ENCODE measurements at places on chromosomes 5 and 9.

DNA sequence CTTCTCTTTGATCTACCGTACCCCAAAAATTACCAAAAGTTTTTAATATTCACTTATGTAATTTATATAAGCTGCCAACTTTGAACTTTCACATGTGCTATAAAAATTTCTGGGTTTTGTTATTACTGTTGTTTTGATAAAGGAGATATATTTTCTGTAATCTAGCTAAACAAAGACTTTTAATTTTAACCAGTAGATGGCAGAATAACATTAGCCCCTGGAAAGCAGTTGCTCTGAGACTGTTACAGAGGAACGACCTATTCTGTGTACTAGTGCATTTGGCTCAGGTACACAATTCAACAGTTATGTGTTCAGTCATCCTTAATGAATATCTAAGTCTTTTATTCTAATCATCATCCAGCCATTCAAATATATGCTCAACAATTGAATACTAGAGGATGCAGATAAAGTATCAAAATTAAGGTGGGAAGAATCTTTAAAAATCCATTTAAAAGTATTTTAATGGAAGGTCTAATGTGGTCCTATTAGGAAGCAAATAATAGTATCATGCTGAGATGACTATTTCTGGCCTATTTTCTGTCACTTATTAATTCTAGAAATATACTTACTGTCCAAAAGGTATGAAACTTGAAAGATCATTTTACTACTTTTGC is 8.6 kb downstream of the KLHL9 start:
- DNase-seq, result no peak

DNA sequence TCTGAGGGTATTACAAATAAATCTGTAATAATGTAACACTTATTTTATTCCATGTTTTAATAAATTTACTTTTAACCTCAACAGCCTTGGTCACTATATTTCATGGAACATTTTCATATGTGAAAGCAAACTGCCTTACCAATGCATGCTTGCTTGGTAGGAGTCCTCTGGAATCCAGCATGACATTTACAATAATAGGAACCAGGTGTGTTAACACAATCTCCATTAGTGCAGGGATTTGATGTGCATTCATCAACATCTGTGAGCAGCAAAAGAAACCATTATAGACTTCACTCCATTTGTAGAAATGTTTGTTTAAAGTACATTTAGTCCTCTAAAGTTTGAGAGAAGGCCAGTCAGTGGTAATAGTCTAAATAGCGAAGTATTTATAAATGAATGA is 159.4 kb downstream of the FBN2 start:
- DNase-seq, result no peak

DNA sequence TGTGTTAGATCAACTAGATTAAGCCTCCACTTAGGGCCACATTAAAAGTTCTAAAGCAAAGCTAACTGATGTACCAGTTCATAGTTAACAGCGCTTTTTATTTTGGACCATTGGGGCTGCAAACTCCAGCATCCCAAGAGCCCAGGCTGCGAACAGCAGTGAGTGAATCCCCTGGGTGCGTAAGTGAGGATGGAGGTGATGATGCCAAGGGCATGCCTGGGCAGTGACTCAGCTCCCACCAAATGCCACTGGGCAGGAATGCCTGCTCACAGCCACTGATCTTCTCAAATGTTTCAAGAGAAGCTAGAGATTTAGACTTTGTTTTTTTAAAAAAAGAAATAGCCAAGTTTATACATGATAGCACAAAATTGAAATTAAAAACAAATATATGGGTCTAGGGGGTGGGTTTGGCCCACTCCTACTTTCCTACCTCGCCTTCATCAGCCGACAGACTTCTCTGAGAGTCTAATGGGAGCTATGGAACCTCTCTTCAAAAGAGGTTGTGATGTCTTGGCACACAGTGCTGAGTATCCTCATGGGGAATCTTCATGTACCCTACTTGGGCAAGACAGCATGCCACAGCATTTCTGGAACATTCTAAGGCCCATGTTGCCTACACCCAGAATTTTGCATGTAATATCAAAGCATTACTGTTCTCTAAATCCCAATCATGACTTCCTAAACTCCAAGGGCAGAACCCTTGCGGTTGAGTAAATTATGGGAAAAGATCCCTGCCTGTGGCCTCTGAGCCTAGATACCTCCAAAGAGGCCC is 398.1 kb downstream of the EBF1 start:
- DNase-seq, result no peak

DNA sequence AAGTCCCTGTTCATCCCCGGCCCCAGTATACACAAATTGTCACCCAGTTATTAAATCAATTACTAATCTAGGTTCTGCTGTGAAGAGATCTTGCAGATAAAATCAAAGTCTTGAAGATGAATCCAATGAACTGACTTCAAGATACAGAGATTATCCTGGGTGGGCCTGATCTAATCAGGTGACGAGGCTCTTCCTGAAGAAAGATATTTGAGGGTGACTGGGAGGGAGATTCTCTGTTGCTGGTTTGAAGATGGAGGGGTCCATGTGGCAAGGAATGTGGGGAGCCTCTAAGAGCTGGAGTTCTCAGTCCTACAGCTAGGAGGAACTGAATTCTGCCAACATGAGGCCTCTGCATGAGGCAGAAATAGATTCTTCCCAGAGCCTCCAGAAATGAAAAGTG is 36.1 kb upstream of the ICE1 start:
- no peak for DNase-seq

DNA sequence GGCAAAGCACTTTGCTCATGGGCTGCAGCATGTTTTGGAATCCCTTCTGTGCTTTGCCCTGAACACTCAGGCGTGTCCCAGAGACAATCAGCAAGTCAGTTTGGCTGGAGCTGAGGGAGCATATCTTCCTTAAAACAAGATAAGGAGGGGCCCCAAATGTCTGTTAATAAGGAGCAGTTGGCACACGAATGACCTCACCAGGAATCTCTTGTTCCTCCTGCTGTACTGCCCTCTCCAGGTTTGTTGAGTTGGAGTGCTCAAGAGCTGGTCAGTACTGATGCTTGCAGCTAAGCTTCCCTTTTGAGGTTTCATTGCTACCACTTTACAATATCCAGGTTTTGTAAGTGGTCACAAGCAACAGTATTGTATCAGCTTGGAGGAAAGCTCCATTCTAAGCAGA is 101.3 kb upstream of the EGFLAM start:
- no peak for DNase-seq
